Stimulated activated CD8-positive, alpha-beta memory T cell treated with anti-CD3 and anti-CD28 coated beads, Interleukin-2, amount 100 ng/mL, for 48 hours (primary cell): ENCODE measurements at places on chromosomes 5 and 9.

- DNase-seq, result no peak
Measured at GRCh38 chr9:68470634-68471033, 70.0 kb downstream of the TMEM252 start.

- DNase-seq, result no peak
Measured at GRCh38 chr9:14238518-14238917, 75.4 kb downstream of the NFIB start.

DNA sequence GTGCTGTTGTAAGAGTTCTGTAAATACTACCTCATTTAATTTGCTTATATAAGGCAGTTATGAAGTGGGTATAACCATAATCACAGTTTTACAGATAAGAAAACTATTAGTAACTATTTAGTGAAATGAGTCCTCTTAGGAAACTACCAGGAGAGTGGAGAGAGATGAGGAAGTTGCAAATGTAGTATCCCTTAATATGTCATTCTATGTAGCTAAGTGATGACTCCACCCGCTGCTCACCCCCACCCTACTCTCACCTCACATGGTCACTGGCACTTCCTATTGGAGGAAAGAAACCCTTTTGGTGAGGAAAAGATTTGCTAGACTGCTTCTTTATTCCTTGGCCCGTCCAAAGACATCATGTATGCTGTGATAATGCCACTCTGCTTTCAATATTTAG, 241.8 kb upstream of the SLC24A2 start:
- no peak for DNase-seq

GRCh38 chr5:96562614-96563013, 99.6 kb upstream of the CAST start:
- DNase-seq, result no peak

- DNase-seq, result no peak
Measured at GRCh38 chr9:95920017-95920416, 44.5 kb downstream of the ERCC6L2 start.

GRCh38 chr9:137189297-137190295, 1.1 kb downstream of the SSNA1 start:
- DNase-seq, result no peak

- DNase-seq, result no peak
Measured at GRCh38 chr5:123449424-123449974, 26.3 kb upstream of the CEP120 start.

- DNase-seq, result no peak
Measured at GRCh38 chr5:90601468-90601867, 42.9 kb downstream of the ADGRV1 start.

- no peak for DNase-seq
Measured at GRCh38 chr5:57189515-57189914, 15.7 kb downstream of the GPBP1 start.

DNA sequence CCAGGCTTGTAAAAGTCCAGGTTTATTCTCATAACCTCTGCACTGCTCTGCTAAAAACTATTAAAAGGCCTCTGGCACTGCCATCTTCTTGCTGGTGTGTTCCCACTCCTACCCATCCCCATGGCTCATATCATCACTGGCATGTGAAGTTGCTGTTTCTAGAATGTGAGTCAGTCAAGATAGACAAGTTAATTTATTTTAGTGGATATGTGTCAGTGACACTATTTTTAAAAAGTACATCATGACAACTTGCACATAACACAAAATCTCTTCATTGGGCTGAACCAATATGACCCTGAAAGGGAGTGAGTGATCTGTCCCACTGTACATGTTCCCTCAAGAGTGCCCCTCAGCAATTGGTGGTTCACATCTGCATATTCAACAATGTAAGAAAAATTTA, 299.7 kb downstream of the NFIB start:
- DNase-seq, result no peak

DNA sequence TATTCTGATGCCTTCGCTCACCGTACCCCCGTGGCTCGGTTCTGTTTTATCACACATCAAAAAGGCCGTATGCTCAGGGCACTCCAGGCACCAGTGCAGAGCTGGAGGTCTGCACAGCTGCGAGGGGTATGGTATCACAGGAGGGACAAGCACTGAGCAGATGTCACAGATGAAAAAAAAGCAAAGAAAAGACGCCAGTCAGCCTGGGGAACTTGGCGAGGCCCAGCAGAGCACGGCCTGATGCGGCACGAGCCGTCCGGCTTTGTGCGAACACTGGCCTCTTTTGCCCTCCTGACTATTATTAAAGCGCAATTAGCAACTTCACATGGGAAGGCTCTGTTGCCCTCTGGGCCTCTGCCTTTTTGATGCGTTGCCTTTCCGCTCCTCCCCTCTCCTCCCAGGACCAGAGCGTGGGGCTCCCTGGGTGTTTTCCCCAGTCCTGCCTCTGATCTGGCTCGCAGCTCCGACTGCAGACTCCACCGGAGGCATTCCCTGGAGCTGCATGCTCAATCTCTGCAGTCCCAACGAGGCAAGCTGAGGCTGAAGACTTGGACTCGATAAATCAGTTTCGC, 44.4 kb downstream of the AK8 start:
- DNase-seq, result no peak

- no peak for DNase-seq
Measured at GRCh38 chr9:96619124-96619465, 548 bp downstream of the CDC14B start.

GRCh38 chr9:81560851-81561732, 128.3 kb downstream of the TLE1 start:
- DNase-seq, result no peak

- no peak for DNase-seq
Measured at GRCh38 chr9:129576546-129577543, 44.1 kb downstream of the C9orf50 start.

DNA sequence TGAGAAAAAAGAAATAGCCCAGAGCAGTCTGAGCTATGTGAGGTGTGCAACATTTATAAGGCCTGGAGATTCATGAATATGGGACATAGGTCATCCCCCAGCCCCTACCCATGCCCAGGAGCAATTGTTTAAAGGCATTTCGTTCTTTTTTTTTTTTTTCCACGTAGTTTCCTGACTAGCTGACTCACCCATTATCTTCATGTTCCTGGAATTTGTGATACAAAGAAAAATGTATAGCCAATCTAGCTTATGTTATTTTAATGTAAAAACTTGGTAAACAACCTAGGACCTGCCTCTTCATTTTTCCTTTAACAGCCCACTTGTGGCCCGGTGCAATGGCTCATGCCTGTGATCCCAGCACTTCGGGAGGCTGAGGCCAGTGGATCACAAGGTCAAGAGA, 81.3 kb downstream of the OSTF1 start:
- DNase-seq, result no peak

- DNase-seq, result no peak
Measured at GRCh38 chr5:179802207-179802883, 4.3 kb downstream of the MGAT4B start.

- DNase-seq, result no peak
Measured at GRCh38 chr5:31887556-31887955, 248.6 kb downstream of the PDZD2 start.

- DNase-seq, result no peak
Measured at GRCh38 chr9:115058684-115059315, 59.2 kb downstream of the TNC start.
